ENCODE measurements at places on chromosomes 16 and 17.

- DNase-seq = no peak
Observed at GRCh38 chr16:27291106-27291505, 22.5 kb upstream of the NSMCE1 start.

- no peak for DNase-seq
Observed at GRCh38 chr17:8360751-8361150, 15.8 kb downstream of the KRABD2 start.

GRCh38 chr17:37098152-37098551, 149.4 kb downstream of the AATF start:
- DNase-seq = no peak

DNA sequence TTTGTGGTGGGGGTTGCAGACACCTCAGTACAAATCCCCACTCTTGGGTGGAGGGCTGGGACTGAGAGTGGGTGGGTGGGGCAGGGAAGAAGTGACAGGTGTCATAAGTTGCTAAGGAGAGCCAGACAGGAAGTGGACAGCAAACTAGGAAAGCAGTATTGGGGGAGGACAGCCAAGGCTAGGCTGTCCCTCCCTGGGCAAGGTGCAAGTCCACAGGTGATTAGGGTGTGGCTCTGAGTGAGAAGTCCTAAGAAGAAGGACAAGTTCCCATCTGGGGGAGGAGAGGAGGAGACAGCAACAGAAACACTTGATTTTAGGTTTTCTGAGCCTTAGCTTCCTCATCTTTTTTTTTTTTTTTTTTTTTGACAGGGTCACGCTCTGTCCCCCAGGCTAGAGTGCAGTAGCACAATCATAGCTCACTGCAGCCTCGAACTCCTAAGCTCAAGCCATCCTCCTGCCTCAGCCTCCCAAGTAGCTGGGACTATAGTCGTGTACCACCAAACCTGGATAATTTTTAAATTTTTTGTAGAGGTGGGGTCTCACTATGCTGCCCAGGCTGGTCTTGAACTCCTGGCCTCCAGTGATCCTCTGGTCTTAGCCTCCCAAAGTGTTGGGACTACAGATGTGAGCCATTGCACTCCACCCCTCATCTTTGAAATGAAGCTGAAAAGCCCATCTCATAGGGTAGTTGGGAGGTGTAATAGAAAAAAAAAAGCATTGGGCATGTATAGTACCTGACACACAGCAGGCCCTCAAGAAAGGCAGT, 2.5 kb downstream of the MAPK3 start:
- no peak for DNase-seq

GRCh38 chr17:29645515-29646051, 22.9 kb upstream of the CORO6 start:
- DNase-seq = peak; percentile 33

All from trophoblast cell (in vitro differentiated cells and primary cell).